Stimulated activated naive B cell treated with anti-CD40 and anti-IgM and Interleukin-4, amounts not matched to agents 10 μg/mL and 1 μg/mL and 100 μg/mL, for 72 hours (primary cell): ENCODE measurements at places on chromosomes 6 and 20.

GRCh38 chr6:118746825-118747174, 95.4 kb upstream of the CEP85L start:
- no peaks in the 10 kb centered on the region for H3K27me3 ChIP-seq
- no peak overlapping the region for H3K4me3 ChIP-seq
- no peaks in the 10 kb centered on the region for H3K36me3 ChIP-seq
- no peak overlapping the region for H3K27ac ChIP-seq

DNA sequence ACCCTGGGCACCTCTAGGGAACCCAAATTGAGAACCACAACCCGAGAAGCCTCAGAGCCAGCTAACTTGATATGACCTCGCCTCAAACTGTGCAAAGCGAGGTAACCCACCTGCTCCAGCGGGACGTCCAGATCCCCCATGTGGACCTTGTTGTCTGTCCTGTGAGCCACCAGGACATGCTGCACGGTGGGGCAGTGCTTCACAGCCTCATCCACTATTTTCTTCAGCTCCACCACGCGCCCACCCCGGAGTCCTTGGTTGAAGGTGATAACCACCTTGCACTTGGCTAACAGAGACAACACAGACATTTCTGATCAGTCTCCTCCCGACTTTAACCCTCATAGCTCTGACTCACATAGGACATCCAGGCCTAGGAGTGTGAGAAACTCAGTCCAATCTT, 30.8 kb upstream of the APMAP start:
- DNase-seq = no peak
- no peak overlapping the region for H3K27ac ChIP-seq
- peaks cover 6% of the 10 kb centered on the region for H3K36me3 ChIP-seq
- no peaks in the 10 kb centered on the region for H3K27me3 ChIP-seq
- H3K4me1 ChIP-seq = peaks cover 11% of the 10 kb centered on the region

GRCh38 chr6:12635813-12636212, 80.8 kb upstream of the PHACTR1 start:
- peaks cover 2% of the 10 kb centered on the region for H3K36me3 ChIP-seq
- H3K4me3 ChIP-seq = no peak overlapping the region
- H3K27me3 ChIP-seq = peaks cover 31% of the 10 kb centered on the region
- H3K4me1 ChIP-seq = peaks cover 16% of the 10 kb centered on the region

GRCh38 chr6:20031342-20031741, 180.9 kb downstream of the MBOAT1 start:
- no peaks in the 10 kb centered on the region for H3K4me1 ChIP-seq
- no peak overlapping the region for H3K4me3 ChIP-seq
- peaks cover 21% of the 10 kb centered on the region for H3K27me3 ChIP-seq
- DNase-seq = no peak
- H3K36me3 ChIP-seq = no peaks in the 10 kb centered on the region

- no peak overlapping the region for H3K4me3 ChIP-seq
- H3K4me1 ChIP-seq = no peaks in the 10 kb centered on the region
- H3K27ac ChIP-seq = no peak overlapping the region
- H3K36me3 ChIP-seq = no peaks in the 10 kb centered on the region
Observed at GRCh38 chr20:17380801-17381200, 150.4 kb downstream of the BFSP1 start.

DNA sequence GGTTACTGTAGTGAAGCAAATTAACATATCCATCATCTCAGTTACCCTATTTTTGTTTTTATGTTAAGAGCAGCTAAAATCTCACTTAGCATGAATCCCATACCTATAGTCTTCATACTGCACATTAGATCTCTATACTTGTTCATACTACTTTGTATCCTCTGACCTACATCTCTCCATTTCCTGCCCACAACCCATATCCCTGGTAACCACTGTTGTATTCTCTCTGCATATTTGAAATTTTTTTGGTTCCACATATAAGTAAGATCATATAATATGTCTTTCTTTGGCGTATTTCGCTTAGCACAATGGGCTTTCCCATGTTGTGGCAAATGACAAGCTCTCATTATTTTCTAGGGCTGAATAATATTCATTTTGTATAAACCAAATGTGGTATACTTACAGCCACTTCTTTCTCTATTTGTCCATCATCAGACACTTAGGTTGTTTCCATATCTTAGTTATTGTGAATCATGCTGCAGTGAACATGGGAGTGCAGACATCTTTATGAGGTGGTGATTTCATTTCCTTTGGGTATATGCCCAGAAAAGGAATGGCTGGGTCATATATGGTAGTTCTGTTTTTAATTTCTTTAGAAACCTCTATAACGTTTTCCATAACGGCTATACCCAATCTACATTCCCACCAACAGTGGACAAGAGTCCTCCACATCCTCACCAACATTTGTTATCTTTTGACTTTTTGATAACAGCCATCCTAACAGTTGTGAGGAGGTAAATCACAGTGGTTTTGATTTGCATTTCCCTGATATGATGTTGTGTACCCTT, 39.8 kb downstream of the BACH2 start:
- no peak for DNase-seq
- no peaks in the 10 kb centered on the region for H3K27me3 ChIP-seq
- H3K36me3 ChIP-seq = peaks cover 46% of the 10 kb centered on the region
- H3K27ac ChIP-seq = peak overlapping the region; percentile 89

- peaks cover 10% of the 10 kb centered on the region for H3K36me3 ChIP-seq
- no peak overlapping the region for H3K27ac ChIP-seq
- peak overlapping the region; percentile 96 for H3K4me3 ChIP-seq
Observed at GRCh38 chr6:28727559-28728211, 196.1 kb downstream of the TRIM27 start.

- H3K27me3 ChIP-seq = no peaks in the 10 kb centered on the region
- H3K4me1 ChIP-seq = peaks cover 1% of the 10 kb centered on the region
- no peaks in the 10 kb centered on the region for H3K36me3 ChIP-seq
- no peak overlapping the region for H3K4me3 ChIP-seq
Observed at GRCh38 chr6:156348424-156348823, 428.8 kb upstream of the ARID1B start.

DNA sequence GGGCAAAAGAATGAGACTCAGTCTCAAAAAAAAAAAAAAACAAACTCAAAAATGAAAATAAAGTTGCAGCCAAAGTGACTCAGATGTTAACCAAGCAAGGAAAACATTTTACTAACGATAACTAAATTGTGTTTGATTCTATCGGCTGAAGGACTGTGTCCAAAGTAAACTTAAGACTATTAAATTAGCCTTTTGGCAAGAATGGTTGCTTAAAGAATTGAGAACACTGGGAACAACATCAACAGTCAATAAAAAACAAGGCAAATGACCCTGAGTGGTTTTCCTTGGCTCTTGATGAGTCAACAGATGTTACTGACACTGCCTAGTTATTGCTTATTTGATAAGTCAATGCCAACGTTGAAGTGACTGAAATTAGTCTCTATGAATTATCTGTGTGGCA, 36.7 kb downstream of the POU3F2 start:
- peaks cover 17% of the 10 kb centered on the region for H3K36me3 ChIP-seq
- no peaks in the 10 kb centered on the region for H3K4me1 ChIP-seq
- no peak overlapping the region for H3K27ac ChIP-seq
- no peaks in the 10 kb centered on the region for H3K27me3 ChIP-seq
- no peak for DNase-seq

DNA sequence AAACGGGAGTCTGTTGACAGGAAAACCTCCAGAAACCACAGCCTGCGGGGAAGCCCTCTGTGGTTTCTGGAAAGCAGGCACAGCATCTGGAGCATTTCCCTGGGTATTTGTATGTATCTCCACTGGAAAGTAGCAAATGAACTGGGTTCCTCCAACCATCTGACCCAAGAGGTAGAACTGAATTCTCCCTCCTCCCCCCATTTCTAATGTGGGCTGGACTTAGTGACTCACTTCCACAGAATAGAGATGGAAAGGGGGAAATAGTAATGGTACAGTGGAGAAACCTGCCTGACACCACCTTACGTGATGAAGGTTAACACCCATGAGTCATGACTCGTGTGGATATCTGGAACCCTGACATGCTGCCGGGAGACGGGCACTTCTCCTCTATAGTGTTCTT, 51.9 kb upstream of the XRN2 start:
- peaks cover 2% of the 10 kb centered on the region for H3K27me3 ChIP-seq
- H3K36me3 ChIP-seq = peaks cover 6% of the 10 kb centered on the region
- peaks cover 2% of the 10 kb centered on the region for H3K4me1 ChIP-seq
- no peak overlapping the region for H3K4me3 ChIP-seq
- DNase-seq = no peak
